ENCODE measurements at places on chromosomes 4 and X.

DNA sequence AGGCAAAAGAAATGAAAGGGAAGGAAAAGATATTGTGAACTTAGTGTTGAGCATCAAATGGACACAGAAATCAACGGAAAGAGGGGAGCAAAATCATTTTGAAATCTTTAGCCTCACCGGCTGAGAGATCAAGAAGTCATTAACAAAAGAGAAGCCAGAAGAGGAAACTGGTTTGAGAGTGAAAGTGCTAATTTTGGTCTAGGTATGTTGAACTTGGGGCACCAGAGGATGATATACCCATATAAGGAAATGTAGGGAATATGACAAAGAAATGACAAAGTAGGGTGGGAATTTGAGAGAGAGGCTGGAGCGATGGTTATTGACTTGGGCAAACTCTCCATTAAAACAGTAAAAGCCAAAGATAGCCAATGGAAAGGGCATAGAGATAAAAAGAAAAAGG, 183.4 kb upstream of the ATOH1 start:
- H3K27me3 ChIP-seq, result no peaks in the 10 kb centered on the region
- H3K27ac ChIP-seq, result no peak overlapping the region
- no peaks in the 10 kb centered on the region for H3K4me1 ChIP-seq
- H3K36me3 ChIP-seq, result no peaks in the 10 kb centered on the region
- no peak for DNase-seq

DNA sequence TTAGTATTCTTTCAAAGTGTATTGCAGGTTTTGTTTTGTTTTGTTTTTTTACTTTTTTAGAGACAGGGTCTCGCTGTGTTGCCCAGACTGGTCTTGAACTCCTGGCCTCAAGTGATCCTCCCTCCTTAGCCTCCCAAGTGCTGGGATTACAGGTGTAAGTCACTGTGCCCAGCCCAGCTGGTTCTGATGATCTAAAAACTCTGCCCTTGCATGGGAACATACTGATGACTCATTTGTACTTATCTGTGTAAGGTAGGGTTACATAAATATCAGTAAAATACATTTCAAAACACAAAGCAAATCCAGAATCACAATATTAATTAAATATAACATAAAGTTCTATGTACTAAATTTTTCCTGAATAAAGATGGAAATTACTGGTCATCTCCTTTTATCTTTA, 7.4 kb upstream of the SLC9B1 start:
- H3K4me1 ChIP-seq, result no peaks in the 10 kb centered on the region
- DNase-seq, result no peak
- no peaks in the 10 kb centered on the region for H3K36me3 ChIP-seq
- no peak overlapping the region for H3K27ac ChIP-seq
- H3K27me3 ChIP-seq, result no peaks in the 10 kb centered on the region

- no peaks in the 10 kb centered on the region for H3K36me3 ChIP-seq
- H3K27me3 ChIP-seq, result no peaks in the 10 kb centered on the region
- no peak for DNase-seq
- H3K4me1 ChIP-seq, result no peaks in the 10 kb centered on the region
- no peak overlapping the region for H3K27ac ChIP-seq
- H3K4me3 ChIP-seq, result no peak overlapping the region
Measured at GRCh38 chr4:152028131-152028530, 267.3 kb upstream of the GATB start.

- peaks cover 9% of the 10 kb centered on the region for H3K4me1 ChIP-seq
- H3K4me3 ChIP-seq, result no peak overlapping the region
- H3K27ac ChIP-seq, result no peak overlapping the region
- peaks cover 22% of the 10 kb centered on the region for H3K36me3 ChIP-seq
Measured at GRCh38 chr4:168920441-168921065, 89.5 kb downstream of the CBR4 start.

DNA sequence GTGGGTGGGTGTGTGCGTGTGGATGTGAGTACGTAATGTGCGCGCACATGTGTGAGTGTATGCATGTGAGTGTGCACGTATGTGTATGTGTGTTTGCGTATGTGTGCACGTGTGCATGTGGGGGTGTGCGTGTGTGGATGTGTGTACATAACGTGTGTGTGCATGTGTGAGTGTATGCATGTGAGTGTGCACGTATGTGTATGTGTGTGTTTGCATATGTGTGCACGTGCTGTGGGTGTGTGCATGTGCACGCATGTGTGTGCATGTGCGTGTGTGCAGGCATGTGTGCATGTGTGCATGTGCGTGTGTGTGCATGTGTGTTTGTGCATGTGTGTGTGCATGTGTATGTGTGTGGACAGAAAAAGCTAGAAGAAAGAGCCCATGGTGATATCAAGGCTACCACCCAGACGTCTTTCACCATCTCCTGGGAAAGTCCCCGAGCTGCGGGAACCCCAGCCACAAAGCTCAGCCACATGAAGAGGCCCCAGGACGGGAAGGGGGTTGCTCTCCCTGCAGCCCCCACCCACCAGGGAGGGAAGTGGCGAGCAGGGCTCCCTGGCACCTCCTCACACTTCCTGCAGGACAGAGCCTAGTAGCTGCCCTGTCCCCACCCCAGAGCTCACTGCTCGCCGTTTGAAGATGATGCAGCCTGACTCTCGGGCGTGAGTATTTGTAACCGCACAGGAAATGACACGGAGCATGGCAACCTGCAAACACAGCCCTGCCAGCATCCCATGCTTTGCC, 108.3 kb downstream of the DCTD start:
- H3K4me3 ChIP-seq, result no peak overlapping the region
- H3K4me1 ChIP-seq, result no peaks in the 10 kb centered on the region
- H3K27me3 ChIP-seq, result peaks cover 3% of the 10 kb centered on the region
- H3K36me3 ChIP-seq, result no peaks in the 10 kb centered on the region
- H3K27ac ChIP-seq, result no peak overlapping the region
- DNase-seq, result no peak

DNA sequence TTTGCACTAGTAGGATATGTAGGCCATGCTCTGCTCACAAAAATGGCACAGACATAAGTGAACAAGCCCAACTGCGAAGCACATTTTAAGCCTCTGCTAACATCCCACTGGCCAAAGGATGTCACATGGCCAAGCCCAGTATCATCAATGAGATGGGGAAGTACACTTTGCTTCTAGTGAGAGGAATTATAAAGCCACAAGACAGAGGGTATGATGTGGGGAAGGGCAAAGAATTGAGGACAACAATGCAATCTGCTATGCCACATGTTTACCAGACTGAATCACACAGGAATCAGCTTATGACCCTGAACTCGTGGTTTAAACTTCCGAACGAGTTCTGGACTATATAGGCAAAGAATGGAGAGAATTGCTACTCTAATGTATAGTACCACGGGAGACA, 39.1 kb downstream of the SUPT20HL1 start:
- H3K4me1 ChIP-seq, result no peaks in the 10 kb centered on the region
- no peak overlapping the region for H3K4me3 ChIP-seq
- H3K36me3 ChIP-seq, result no peaks in the 10 kb centered on the region
- H3K27me3 ChIP-seq, result no peaks in the 10 kb centered on the region
- DNase-seq, result no peak

Data from H1 (cell line).